ENCODE measurements at places on chromosomes 1 and 21.

DNA sequence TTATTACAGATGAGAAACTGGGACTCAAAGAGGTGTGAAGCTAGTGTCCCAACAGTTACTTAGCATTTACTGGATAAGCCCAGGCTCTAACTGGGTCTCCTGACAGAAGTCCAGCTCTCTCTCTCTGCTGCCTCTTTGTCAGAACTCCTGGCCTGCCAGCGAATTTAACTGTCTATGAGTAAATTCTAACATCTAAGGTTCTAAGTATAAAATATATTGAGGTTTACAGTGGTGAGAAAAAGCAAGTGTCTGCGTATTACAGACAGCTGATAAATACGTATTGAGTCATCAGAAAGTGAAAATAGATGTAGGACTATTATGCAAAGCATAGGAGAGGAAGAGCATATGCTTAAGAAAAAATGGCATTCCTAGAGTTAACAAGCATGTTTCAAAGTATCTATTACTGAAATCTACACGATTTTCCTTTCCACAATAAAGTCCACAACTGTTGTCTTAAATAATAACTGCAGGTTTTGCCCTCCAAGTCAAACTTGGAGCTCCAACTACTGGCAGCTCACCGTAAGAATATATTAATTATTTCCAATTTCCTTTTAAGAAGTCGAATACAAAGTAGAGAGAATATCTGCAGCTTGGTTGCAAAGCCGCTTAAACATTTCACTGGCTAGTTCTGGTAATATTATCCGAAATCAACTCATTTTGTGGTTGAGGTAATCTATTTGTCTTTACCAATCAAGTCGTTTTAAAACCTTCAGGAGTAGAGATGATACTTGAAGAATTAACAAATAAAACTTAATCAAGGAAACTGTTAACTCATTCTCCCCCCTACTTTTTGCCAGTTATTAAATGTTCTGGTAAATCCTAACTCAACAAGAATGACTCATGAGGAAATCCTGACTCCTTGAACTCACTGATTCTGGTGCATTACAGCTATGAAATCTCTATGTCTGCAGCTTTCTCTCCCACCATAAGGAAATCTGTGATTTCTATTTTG, 1.4 kb upstream of the RGS2 start:
- no peak for DNase-seq

DNA sequence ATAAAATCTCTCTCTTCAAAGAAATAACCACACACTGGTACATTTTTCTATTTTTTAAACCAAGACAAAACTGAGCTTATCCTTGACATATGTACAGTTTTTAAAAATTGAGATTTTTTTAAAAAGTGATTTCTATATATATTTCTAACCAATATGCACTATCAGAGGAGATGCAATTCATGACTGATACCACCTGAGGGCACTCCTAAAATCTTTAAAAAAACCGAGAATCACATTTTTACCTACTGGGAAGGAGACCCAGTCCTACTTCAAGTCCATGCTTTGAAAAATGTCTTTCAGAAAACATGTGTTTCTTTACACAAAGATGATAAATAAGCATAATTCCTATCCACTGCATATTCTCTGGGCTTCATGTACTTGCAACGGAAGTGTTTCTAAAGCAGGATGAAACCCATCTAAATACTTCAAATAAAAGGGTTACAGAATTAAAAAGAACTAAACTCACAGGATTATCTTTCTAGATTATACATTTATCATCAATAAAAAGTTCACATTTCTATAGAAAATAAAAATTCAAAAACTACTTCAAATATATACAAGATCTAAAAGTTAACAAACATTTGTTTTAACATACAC, 98.6 kb downstream of the ENAH start:
- peak; percentile 6 for DNase-seq

DNA sequence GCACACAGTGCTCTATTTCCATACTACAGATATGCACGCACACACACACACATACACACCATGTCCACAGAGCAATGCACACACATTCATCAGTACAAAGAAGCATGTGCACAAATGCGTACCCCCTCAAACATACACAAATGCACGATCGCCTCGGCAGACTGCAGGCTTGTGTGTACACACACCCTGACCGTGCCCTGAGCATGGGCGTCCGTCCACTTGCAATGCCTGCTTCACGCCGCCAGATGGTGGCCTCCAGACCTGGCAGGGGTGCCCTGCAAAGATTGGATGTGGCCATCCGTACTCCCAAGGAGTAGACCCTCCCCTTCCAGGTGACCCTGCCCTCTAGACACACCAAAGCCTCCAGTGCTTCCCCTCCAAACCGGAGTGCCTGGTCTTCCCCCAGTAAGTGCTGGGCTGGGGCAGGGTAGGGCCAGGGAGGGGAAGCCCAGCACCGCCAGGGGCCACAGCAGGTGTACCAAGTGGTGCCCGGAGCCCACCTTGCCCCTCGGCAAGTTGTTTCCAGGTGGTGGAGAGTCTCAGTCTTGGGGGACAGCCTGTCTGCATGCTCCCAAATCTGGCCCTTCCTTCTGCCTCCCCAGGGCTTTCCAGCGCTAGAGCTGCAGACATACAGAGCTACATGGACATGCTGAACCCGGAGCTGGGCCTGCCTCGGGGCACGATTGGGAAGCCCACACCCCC, 20.6 kb downstream of the ESPN start:
- DNase-seq, result peak; percentile 73

DNA sequence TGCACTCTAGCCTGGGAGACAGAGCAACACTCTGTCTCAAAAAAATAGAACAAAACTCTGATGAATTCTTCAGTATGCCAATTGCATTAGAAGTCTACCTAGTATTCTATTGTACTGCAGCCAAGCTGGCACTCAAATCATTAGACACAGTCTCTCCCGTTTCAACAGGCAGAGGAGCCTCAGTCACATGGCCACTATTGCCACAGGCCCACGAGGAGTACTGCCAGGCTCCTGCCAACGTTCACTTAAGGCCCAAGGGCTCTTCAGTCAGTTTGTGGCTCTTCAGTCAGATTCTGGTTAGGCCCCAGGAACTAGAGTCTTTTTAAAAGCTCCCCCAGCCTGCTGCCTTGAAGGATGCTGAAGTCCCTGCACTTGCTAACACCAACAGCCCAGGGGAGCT, 73.4 kb downstream of the SH3BGR start:
- DNase-seq, result no peak

GRCh38 chr1:168136709-168137514, at the start of gene GPR161:
GPR161 (minus strand) TSS chr1:168136930; CDS start chr1:168104850, 32,080 bp downstream.
- peak; percentile 92 for DNase-seq

GRCh38 chr1:209768354-209768774, 12.5 kb downstream of the TRAF3IP3 start:
- no peak for DNase-seq

DNA sequence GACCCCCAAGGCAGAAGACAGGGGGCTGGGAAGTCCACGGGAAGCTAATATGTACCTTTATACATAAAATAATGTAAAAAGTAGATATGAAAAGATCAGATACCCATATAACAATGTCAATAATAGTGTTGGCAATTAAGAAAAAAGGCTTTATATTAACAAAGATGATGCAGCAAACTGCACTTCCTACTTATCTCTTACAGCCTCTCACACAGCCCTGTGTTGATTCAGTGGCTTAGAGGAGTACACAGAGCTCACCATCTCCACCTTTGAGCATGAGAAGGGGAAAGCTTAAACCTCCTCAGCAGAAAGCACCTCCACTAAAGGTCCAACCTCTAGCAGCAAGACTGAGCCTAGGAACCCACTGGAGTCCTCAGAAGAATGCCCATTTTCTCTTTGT, 7.2 kb upstream of the VSIG8 start:
- DNase-seq, result no peak

GRCh38 chr1:235090406-235091069, 38.1 kb downstream of the TOMM20 start:
- no peak for DNase-seq

DNA sequence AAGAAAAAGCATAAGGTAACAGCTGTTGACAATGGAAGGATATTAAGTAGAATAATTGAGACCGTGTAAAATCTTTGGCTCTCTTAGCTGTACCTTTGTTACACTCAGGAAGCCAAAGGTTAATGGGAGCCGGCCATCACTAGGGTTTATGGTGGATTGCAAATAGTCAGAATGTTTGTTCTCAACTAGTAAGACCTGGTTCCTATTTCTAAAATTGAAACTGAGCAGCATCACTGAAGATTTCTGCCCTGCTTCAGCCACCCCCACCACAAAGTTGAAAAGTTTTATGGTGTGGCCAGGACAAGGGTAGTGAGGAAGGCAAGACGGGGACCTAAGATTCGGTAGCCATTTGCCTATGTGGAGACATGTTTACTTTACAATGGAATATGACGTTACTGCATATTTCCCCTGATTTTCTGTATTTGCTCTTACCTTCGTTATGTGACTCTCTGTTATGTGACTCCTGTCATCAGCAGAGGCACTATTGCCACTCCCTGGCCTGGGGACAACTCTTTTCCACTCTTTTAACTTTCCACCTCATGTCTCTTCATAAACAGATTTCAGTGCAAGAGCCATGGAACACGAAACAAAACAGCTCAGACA, 41.4 kb upstream of the KIF1B start:
- DNase-seq, result no peak

DNA sequence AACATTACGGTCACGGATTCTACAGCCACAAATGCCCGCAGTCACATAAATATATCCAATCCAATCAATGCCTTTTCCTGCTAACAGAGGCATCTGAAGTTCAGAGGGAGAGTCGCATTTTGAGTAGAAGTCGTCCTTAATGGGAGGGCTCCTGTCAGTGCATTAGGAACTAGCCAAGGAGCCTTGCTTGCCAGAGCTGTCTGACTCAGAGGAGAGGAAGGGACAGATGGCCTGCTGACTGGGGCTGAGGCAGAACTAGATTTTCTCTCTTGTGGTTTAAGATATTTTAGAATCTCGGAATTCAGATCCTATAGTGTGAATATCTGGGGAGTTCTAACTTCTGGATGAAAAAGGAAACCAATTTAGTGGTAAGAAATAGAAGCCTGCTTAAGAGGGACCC, 10.6 kb downstream of the XKR8 start:
- DNase-seq, result no peak

DNA sequence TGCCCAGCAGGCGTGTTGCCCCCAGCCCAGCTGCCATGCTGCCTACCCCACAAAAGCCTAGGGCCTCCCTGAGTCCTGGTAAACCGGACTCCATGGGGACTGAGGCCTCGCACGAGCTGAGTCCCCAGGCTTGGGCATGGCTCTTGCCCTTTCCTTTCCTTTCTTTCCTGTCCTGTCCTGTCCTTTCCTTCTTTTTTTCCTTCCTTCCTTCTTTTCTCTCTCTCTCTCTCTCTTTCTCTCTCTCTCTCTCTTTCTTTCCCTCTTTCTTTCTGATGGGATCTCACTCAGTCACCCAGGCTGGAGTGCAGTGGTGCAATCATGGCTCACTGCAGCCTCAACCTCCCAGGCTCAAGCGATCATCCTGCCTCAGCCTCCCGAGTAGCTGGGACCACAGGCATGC, 104.4 kb downstream of the SPSB1 start:
- DNase-seq, result no peak

GRCh38 chr1:172254521-172255222, 165.8 kb upstream of the C1orf105 start:
- DNase-seq, result no peak

DNA sequence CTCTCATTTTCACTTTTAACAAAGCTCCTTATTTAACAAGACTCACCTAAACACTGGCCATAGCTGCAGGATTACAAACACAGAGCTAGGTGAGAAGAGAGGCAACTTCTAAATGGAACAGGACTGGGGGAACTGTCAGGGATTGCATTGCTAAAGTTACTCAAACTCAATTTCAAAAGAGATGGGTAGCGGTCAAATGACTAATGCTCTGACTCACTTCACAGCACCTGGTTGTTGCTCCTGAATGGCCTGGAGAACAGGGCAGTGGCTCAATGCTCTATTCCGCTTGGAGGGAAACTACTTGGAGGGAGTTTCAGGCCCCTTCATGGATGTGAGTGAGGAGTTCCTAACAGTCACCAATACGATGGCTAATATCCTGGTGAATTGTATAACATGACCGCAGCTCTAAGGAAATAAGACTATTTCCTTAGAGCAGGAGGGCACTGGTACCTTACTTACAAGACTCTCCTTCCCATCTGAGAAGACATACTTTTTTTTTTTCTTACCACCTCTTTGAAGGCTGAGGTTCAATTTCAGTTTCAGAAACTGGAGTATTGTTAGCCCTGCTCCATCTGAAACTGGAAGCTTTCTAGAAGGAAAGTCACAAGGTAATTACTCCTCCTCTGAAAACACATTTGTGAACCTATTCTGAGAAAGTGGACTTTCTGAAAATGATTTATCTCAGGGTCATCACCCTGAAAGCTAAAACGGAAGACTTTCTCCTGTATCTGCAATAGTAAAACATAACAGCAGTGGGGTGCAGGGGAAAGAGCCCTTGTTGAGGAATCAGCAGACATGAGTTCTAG, 9.5 kb downstream of the DPT start:
- no peak for DNase-seq

GRCh38 chr1:230204842-230205241, 137.8 kb downstream of the GALNT2 start:
- no peak for DNase-seq

DNA sequence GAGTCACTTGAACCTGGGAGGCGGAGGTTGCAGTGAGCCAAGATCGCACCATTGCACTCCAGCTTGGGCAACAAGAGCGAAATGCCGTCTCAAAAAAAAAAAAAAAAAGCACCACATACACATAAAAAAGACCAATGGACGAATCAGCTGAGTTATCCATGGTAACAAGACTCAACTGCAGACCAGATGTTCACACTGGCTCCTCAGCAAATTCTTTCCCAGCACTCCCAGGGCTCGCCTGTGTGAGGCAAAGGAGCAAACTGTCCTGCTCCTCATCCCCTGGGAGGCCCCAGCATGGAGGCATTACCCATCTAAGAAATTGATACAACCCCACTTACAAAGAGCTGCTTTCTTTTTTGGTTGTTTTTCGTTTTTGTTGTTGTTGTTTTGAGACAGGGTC, 3.1 kb downstream of the TMEM234 start:
- no peak for DNase-seq

DNA sequence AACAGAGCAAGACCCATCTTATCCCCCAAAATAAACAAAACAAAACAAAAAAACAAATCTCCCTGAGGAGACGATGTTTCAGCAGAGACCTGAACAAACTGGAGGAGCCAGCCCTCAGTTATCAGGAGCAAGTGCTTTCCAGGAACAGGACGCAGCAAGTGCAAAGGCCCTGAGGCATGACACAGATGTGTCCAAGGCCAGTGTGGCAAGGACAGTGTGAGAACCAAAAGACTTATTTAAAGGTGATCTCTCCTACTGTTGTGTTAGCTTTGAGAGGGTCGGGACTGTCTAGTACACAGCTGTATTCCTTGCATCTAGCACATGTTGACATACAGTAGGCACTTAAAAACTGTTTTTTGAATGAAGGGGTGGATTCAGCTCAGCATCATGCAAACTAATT, 48.0 kb downstream of the FOXD2 start:
- no peak for DNase-seq

DNA sequence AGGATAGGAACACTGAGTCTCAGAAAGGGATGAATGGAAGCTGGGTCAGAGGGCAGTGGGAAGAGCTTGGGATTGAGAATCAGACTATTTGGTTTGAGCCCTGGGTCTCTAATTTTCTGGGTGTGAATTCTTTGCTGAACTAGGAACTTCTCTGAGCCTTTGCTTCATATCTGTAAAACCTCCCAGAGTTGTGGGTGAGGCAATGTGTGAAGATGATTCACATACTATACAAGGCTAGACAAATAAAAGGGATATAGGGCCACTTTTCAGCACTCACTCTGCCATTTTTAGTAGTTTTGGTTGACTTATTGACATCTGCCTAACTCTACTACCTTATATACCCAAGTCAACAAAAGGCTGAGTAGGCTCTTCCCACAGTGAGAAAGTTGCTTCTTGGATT, 77.7 kb upstream of the JUN start:
- DNase-seq, result no peak

All from NCI-H526 (cell line).